ENCODE measurements at places on chromosomes 7 and 10.
A peak's percentile ranks its signal among the peaks of the same experiment; 100 is the strongest.

DNA sequence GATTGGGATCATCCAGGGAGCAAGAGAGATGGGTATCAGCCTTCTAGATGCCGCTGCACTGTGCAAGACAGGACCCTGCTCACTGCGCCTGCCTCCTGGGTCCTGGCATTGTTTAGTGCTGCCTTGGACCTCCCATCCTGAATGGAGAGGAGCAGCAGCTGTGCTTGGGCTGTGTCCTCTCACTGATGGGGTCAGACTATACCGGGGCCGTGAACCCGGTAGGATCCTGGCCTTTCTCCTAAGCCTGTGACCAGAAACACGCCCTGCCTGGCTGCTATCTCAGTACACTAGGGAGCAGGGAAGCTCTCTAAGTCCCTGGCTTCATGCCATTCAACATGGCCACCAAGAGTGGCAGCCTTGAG is 309.4 kb upstream of the ZNF32 start:
- H3K4me3 ChIP-seq = no peak overlapping the region
- H3K27me3 ChIP-seq = peaks cover 10% of the 10 kb centered on the region
- no peak overlapping the region for H3K27ac ChIP-seq
- no peaks in the 10 kb centered on the region for H3K36me3 ChIP-seq
- peak; percentile 11 for DNase-seq

DNA sequence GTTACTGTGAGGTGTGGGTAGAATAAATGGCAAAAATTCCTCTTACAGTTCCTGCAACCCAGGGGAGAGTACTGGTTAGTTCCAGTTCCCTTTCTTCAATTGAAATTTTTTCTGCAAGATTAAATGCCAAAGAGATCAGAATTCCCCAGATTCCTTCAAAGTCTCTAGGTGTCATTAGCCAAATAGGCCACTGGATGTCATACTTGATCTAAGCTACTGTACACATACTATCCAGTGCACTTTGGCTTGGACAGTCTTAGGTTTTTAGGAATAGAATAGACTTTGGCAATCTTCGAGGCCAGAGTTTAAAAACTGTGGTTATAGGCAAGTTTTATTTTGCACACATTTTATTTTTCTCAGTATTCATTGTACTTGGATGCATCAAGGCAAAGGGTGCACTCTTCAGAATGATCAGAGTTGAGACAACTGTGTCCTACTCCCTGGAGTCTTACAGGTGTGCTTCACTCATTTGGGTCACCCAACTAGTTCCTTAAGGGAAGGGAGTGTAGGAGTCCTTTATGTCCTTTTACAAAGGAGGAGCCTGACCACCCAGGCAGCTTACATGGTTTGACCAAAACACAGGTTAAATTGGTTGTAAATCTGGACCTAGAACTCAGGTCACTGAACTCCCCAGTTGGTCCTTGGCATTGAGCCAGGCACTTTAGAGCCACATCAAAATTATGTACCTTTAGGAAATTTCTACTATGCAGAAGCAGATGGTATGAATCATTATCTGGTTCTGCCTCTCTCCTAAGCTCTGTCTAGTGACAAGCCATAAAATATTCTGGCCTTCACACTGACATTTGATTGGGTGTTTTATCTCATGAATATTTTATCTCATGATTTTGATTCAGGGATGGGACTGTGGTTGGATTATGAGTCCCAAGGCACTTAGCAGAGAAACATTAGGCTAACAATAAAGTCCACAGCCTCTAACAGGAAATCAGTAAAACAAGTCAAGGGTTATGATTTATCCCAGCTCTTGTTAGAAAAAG is 49.5 kb downstream of the ASAH2B start:
- H3K4me1 ChIP-seq = peaks cover 2% of the 10 kb centered on the region
- no peak overlapping the region for H3K4me3 ChIP-seq
- H3K27me3 ChIP-seq = peaks cover 5% of the 10 kb centered on the region
- H3K36me3 ChIP-seq = no peaks in the 10 kb centered on the region
- DNase-seq = no peak
- no peak overlapping the region for H3K27ac ChIP-seq

- DNase-seq = no peak
- peaks cover 16% of the 10 kb centered on the region for H3K27me3 ChIP-seq
- peaks cover 5% of the 10 kb centered on the region for H3K4me1 ChIP-seq
- H3K4me3 ChIP-seq = no peak overlapping the region
Observed at GRCh38 chr10:676178-676577, 13.3 kb downstream of the DIP2C start.

GRCh38 chr10:97490592-97490991 is 7.6 kb downstream of the MMS19 start:
- H3K4me1 ChIP-seq = peaks cover 31% of the 10 kb centered on the region
- no peak overlapping the region for H3K27ac ChIP-seq
- H3K4me3 ChIP-seq = no peak overlapping the region
- no peaks in the 10 kb centered on the region for H3K27me3 ChIP-seq
- DNase-seq = no peak

DNA sequence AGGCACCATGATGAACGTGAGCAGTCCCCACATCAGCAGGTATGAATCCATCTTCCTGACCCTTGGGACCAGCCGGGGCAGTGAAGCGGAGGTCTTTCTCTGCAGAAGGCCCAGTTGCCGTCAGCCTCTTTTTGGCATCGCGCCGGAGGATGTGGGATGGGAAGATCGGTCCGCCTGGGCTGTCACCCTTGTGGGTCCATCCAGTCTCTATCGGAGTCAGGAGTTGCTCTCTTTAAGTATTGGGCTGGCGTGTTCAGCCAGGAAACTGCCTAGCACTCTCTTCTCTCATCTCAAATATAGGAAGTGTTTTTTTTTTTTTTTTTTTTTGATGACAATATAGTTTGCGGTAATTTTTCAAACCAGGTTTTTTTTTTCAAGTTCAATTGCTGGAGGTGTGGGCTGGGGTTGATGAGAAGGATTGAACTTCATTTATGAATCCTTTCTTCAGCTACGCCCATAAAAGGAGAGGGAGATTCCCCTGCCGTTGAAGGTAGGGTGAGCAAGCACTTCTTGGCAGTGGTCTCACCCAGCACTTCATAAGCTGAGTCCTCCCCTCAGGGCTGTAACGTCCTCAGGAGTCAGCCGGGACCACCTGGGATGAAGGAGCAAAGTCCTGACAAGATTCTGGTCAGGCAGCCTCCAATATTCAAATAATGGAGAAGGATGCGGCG is at the start of gene IL2RA:
TSS of gene IL2RA (minus strand) at position 267 of the 671 bp plus-strand sequence. CDS start at position 51, 216 bp downstream.
- H3K36me3 ChIP-seq = peaks cover 54% of the 10 kb centered on the region
- peak within 1 kb of the TSS; percentile 90 for H3K27ac ChIP-seq
